ENCODE measurements at places on chromosomes 7 and 10.

- DNase-seq = no peak
These were observed 6.4 kb upstream of the CSTF2T start for GRCh38 chr10:51705774-51706173.

DNA sequence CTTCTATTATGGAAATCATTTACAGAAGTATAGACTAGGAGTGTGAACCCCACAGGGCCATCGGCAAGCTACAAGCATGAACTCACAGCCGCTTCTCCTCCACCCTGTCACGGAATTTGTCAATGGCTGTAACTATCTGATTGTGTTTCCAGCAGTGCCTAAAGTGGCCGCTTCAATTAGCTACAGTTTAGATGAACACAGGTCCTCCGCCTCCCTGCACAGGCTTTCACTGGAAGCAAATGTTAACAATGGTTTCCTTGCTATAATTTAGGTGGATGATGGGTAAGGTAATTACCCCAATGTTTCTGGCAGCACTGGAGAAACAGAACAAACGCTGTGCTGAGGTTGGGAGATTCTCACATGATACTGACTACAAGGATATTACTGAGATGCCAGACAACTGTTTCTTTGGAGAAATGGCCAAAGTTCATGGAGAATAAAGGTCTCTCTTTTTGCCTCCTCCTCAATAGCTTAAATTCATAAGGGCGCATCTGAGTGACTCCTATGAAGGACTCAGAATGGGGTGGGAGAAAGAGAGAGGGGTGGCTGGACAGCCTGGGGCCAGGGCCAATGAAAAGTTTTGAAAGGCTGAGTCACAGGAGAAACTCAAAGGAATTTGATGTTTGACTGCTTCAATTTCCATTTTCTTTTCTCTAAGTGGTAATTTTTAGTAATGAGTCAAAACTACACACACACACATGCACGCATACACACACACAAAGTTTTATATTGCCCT, 78.9 kb downstream of the SVIL start:
- no peak for DNase-seq

- no peak for DNase-seq
These were observed 85.4 kb upstream of the GSDME start for GRCh38 chr7:24842449-24843241.

GRCh38 chr7:100465299-100465698, 1.2 kb upstream of the SPACDR start:
- DNase-seq = no peak

DNA sequence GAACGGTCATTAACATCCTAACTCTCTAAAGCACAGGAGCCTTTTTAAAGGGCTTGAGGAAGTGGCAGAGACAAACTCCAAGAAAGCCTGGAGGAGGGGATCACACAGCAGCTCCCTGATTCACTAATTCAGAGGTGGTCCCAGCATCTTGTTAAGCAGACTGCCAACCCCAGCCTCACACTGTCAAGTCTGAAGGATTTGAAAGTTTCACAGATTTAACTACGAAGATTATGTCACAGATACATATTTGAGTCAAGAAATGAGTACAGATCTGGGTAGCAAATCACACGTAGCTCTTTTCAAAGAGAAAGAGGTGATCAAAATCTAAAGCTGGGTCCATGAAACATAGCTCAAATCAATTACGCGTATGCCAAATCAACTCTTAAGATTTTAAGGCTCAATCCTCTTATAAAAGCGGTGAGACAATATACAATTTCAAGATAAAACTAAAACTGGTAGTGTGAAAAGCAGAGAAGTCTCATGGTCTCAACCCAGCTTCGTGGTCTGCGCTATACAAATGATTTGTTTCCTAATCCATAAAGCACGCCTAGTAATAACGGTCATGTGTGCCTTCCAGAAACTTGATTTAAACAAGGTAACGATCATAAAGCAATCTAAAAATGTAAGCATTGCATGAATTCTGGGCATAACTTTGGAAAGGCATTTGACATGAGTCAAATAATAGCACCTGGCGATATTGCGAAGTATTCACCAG, 229.9 kb upstream of the MKLN1 start:
- DNase-seq = no peak

DNA sequence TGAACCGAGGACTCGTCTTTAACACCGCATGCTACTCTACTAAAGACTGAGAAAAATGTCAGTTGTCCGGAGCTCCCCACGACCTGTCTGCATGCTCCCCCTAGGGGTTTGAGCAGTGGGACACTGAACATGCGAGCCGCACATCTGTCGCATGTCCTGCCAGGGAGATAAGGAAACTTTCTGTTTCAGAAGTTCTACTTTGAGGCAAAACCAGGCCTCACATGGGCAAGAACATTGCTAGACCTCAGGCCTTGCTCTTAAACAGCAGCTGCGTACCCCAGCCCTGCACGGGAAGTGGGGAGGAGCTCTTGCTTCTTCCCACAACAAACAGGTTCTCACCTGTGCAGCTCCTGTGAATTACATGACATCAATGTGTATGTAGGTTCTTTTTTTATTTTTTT, 30.3 kb upstream of the HERPUD2 start:
- DNase-seq = peak; percentile 52

DNA sequence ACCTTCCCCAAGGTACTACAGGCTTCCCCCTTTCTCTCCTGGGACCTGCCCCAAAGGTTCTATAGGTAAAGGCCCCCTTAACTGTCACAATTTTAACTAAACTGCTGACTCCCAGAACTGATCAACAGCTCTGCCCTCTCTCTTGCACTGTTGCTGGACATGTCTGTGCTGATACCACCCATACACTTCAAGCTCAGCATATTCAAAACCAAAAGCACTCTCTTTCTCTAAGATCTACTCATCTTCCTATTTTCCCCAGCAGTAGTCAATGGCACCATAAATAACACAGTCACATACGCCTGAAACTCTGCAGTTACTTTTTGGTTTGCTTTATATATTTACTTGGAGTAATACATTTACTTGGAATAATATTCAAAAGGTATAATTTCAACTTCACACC, 12.3 kb downstream of the OSBPL3 start:
- DNase-seq = no peak

- no peak for DNase-seq
These were observed 79.6 kb downstream of the NEURL1 start for GRCh38 chr10:103573205-103573487.

DNA sequence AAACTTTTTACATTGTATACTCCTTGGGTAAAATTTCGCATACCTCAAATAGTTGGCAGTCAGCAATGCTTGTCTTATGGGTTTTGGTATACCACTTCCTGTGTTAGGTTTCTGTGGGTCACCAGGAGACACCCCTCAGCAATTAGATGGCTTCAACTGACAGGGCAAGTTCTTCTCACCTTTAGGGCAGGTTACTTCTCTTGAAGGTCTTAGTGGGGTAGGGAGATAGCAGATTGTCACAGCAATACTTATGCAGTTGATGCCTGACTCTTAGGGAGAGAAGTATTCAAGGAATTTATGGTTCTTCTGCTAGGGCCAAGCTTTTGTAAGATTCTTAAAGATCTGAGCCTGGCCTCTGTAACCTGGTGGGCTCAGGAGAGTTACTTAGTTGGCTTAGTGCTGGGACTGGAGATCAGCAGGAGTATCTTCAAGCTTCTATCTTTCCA, 42.9 kb downstream of the MKLN1 start:
- DNase-seq = no peak

GRCh38 chr10:80684259-80684658, 146.6 kb downstream of the SH2D4B start:
- no peak for DNase-seq

DNA sequence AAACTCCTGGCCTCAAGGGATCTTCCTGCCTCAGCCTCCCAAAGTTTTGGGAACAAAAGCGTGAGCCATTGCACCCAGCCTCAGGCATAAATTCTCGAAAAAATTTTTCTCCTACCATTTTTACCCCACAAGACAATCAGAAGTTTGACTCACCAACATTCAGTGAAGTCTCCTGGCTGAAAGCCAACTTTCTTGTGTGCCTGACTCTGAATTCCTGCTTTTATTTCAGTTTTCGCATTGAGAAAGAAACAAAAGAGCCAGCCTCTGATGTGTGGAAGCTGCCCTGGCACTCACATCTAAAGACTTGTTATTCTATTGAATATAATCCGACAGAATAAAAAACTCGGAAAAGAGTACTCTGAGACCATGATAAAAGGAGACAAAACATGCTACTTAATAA, 402.9 kb downstream of the MAGI2 start:
- DNase-seq = no peak

DNA sequence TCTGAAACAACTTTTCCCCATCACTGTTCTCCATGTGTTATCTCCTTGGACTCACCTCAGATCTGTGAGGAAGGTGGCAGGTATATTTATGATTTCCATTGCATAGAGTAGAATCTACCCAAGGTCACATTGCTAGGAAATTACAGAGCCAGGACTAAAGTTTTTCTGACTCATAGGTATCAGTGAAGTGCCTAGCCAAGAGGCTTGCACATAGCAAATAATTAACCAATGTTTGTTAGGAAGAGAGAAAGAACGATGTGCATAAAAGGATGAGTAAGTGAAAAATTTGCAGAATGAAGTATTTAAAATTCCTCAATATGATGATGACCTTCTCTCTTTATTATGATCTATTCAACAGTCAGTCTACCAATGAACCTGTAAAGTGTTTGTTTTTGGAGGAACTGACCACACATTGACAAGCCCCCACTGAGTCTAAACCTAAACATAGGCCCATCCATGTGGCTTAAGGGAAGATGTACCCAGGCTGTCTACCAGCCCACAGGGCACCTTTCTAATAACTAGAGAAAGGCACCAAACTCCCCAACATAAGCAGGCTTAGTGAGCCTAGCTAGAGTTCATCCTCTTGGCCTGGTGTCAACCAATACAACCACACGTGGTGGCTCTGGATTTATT, 252.9 kb upstream of the ZMIZ1 start:
- DNase-seq = no peak

DNA sequence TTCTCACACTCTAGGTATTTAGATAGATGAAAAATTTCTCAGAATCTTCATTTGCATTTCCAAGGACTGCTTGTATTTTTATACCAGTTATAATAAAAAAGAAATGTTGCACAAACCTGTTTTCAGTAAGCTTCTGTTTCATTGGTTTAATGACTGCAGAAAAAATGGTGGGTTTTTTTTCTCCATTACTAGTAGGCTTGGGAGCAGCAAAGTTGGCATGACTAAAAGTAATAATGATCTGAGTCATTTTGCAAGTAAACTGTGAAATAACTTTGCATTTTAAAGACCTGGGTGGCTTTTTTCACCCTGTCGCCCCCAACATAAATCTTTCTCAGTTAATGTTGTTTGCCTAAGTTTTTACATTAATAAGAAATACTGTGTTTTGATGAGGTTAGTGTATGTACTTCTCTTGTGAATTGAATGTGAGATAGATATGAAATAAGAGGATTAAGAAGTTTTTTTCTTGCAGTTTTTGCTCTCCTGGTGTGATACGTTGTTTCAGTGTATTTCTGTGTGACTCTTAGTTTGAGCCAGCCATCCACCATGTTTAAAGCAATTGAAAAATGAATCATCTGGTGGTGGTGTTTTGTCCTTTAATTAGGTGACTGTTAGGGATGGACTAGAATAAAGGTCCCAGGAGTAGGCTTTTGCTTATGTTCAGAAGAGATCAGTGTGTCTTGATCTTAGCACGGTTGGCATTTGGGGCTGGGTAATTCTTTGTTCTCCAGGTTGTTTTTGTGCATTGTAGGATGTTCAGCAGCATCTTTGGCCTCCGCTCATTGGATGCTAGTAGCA, 1.8 kb downstream of the GNAI1 start:
- no peak for DNase-seq

GRCh38 chr7:67620216-67620933, 623.7 kb downstream of the TYW1 start:
- no peak for DNase-seq

GRCh38 chr10:78553792-78554191, 515.0 kb upstream of the ZMIZ1 start:
- no peak for DNase-seq

- DNase-seq = no peak
These were observed 198.9 kb downstream of the TCF7L2 start for GRCh38 chr10:113148901-113149300.

DNA sequence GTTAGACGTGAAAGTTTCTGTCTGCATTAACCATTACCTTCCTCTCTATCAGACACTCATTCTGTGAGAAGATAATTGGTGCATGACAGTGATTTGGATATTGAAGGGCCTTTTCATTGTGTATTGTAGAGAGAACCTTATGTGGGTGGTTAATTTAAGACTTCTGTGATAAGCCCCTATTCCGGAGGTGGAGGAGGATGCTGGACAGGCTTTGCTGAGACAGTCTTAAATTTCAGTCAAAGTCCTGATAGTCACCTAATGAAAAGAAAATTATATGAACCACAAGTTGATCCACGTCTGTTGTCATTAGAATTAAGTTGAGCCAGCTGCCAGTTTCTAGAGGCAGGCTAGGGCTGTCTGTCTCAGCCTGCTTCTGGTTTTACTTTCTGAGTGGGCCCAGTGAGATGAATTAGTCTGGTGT, 62.9 kb downstream of the CELF2 start:
- no peak for DNase-seq

GRCh38 chr7:41113719-41114118, 589.2 kb downstream of the INHBA start:
- DNase-seq = no peak

GRCh38 chr10:3422282-3422681, 249.7 kb upstream of the PITRM1 start:
- no peak for DNase-seq

DNA sequence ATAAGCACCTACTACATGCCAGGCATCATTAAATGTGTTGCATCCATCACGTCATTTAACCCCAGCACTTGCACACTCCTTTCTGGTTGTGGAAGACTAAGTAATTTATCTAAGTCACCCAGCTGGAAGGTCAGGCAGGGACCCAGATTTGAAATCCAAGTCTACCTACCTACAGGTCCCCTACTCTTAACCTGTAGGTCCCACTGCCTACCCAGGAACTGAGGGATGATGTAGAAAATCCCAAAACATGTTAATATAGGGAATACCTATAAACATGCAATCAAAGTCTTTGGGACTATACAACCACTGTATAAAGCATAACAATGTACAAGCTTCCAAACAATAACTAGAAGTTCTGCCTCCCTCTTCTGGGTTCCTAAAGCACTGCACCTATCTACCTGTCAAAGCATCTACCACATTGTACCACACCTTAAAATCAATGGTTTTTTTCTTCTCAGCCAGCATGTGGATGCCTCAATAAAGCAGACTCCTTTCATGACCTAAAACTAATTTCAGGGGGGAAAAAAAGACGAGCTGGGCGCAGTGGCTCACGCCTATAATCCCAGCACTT, 5.6 kb downstream of the IL6 start:
- no peak for DNase-seq

All from CD4-positive, alpha-beta T cell (primary cell).